CD4-positive, alpha-beta T cell treated with Interleukin-4 for 1 hour (primary cell): ENCODE measurements at places on chromosomes 4 and X.

DNA sequence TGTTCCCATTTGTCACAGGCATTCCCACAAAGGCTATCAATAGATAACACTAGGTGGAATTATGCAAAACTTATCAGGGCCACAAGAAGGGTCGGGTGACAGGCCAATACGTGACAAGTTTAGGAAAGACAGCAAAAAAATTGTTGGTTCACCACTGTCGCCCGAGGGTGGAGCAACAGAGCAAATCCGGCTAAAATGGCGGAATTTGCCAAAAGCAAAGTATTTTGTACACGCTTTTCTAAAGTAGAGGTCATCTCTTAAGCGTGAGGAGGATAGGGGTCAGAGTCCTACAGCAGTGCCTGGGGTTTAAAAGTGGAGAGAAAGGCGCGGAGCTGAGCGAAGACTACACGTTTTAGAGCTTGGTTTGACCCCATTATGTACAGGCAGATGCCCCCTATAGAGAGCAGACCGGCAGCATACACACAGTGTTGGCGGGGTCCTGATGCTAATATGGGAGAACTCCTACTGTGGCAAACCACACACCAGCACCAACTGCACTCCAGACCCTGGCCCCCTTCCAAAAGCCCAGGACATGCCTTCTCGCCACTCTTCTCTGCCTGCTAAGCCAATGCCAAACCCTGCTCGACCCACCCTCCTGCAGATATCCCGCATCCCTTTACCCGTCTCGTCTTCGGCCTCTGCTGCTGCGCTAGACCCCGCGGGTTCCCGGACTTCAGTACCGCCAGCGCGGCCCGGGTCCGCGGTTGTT, 733 bp downstream of the CCNA2 start:
- DNase-seq, result peak; percentile 50

GRCh38 chr4:70914631-70915030, 12.5 kb downstream of the MOB1B start:
- no peak for DNase-seq

DNA sequence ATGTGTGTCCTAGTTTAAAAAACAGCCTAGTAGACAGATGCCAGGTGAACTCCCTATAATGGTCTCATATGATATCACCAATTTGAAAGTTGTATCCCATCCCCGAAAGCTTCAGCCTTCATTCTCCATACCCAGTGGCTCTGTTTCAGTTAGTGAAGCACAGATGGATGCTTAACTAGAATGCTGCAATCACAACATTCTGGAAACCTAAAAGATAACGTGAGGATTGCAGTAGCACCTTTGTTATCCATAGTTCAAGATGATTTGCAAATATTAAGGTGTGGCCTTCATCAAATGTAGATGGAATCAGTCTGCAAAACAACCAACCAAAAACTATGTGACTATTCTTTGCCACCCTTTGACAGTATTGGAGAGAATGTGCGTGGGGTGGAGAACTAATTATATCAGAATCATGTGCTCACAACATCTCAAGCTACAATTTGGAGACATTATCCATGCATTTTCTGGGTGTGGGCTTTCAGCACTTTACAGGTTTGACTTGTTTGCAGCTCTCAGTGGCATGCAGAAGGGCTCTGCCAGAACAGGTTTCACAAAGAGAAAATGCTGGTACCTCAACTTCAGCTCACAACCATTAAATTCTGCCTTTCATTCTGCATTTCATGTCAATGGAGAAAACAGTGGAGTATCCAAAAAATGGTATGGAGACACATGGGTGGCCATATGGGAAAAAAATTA, 18.3 kb upstream of the PPID start:
- DNase-seq, result no peak

GRCh38 chr4:3703677-3704521, 62.3 kb upstream of the ADRA2C start:
- no peak for DNase-seq

GRCh38 chr4:104591510-104591911, 96.8 kb upstream of the CXXC4 start:
- no peak for DNase-seq

DNA sequence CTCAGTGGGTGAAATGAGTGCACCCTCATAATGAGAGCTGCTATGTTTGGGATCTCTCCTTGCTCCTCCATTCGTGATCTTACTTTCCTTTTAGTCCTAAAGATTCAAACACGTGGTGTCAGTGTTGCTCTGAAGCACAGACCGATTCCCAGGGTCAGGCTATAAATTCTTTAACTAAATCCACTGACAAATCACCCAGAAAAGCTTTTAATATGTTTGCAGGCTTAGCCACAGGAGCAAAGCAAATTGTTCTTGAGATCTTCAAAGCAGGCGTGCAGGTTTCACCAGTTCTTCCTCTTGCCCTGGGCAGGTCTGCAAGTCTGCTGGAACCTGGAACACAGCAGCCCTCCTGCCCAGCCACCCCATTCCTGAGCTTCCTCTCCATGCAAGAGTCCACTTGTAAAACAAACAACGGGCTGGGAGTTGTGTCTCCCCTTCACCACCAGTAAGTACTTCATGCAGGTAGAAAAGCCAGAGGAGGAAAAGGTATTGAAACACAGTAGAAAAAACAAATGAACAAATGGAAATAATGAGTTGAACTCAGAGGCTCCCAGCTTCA, 70.1 kb upstream of the ENPP6 start:
- no peak for DNase-seq

- no peak for DNase-seq
Observed at GRCh38 chr4:140237616-140238350, 83.8 kb upstream of the MAML3 start.

- peak; percentile 31 for DNase-seq
Observed at GRCh38 chr4:88320780-88321373, 36.5 kb upstream of the PPM1K start.

GRCh38 chr4:161320377-161320776, 843.4 kb downstream of the FSTL5 start:
- DNase-seq, result no peak

- no peak for DNase-seq
Observed at GRCh38 chrX:93422693-93423092, 250.7 kb downstream of the NAP1L3 start.

- no peak for DNase-seq
Observed at GRCh38 chr4:86688026-86688425, 93.9 kb downstream of the PTPN13 start.

- DNase-seq, result peak; percentile 8
Observed at GRCh38 chrX:150364347-150365050, 1.4 kb downstream of the MAMLD1 start.

DNA sequence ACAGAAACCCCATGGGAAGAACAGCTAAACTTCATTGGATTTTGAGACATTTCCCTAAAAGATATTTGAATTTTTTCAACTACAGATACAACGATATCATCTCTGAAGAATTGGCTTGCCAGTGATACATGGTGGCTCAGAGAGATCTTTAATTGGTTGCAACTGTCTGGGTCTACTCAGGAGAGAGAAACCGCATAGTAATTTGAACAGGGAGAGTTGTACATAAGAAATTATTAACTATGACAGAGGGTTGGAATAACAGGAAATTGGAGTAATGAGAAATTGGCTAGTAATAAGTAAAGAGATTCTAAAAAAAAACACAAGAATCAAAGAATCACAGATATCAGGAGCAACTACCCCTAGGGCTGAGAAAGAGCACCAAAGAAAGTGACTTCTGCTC, 118.4 kb downstream of the KLHL13 start:
- DNase-seq, result no peak

GRCh38 chr4:153252122-153252521, 47.9 kb downstream of the TRIM2 start:
- no peak for DNase-seq

- no peak for DNase-seq
Observed at GRCh38 chrX:48999030-48999429, 3.0 kb downstream of the GRIPAP1 start.

GRCh38 chr4:110211007-110211769, 12.8 kb upstream of the ELOVL6 start:
- peak; percentile 69 for DNase-seq

- DNase-seq, result no peak
Observed at GRCh38 chr4:68466185-68466584, 18.9 kb downstream of the TMPRSS11E start.

DNA sequence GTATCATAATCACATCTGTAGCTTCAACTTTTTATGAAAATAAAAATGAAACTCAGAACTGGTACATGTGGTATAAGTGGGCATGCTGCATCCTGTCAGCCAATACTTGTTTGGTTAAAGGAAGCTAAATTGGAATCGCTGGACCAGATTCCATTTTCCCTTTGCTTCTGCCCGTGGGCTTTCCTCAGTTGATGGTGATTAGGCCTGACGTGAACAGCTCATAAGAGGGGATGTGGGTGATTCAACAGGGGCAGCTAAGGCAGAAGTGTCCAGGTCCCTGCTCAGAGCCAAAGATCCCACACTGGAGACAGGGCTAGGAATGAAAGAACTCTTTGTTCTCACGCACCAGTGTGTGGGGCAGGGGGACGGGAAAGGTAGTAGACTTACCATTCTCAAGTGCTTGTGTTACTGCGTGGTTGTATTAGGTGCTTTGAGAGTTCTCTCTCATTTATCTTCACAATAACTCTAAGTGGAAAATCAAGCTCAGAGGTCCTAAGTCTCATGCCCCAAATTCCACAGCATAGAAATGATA, 63.2 kb upstream of the GUCY1A1 start:
- DNase-seq, result no peak

DNA sequence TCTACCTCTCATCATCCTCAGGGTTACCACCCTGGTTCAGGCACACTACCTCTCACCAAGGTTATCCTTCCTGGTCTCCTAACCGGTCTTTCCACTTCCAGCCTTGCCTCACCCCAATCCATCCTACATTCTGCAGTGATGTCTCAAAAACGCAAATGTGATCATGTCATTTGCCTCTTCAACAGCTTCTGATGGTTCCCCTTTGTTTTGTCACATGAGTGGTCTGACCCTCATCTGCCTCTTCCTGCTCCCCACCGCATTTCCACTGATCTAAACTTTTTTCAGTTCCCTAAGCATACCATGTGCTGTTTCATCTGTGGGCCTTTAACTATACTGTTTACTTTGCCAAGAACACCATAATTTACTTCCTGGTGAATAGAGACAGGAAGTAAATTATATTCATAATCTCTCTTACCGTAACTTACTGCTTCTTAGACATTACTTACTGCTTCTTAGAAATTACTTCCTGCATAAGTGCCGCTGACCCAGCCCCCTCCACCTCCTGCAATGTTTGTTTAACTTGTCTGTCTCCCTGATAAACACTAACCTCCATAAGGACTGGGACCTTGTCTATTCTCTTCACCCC, 27.1 kb upstream of the NSUN7 start:
- peak; percentile 54 for DNase-seq
